ENCODE measurements at places on chromosomes 12 and 14.

GRCh38 chr12:101127521-101128219, 82.4 kb downstream of the SLC5A8 start:
- no peak for DNase-seq

DNA sequence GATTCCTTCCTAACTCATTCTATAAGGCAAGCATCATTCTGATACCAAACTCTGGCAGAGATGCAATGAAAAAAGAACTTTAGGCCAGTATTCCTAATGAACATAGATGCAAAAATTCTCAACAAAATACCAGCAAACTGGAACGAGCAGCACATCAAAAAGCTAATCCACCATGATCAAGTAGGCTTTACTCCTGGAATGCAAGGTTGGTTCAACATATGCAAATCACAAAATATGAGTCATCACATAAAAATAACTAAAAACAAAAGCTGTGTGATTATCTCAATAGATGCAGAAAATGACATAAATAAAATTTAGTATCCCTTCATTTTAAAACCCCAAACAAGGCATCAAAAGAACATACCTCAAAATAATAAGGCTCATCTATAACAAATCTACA, 98.9 kb downstream of the ACSS3 start:
- DNase-seq, result no peak

DNA sequence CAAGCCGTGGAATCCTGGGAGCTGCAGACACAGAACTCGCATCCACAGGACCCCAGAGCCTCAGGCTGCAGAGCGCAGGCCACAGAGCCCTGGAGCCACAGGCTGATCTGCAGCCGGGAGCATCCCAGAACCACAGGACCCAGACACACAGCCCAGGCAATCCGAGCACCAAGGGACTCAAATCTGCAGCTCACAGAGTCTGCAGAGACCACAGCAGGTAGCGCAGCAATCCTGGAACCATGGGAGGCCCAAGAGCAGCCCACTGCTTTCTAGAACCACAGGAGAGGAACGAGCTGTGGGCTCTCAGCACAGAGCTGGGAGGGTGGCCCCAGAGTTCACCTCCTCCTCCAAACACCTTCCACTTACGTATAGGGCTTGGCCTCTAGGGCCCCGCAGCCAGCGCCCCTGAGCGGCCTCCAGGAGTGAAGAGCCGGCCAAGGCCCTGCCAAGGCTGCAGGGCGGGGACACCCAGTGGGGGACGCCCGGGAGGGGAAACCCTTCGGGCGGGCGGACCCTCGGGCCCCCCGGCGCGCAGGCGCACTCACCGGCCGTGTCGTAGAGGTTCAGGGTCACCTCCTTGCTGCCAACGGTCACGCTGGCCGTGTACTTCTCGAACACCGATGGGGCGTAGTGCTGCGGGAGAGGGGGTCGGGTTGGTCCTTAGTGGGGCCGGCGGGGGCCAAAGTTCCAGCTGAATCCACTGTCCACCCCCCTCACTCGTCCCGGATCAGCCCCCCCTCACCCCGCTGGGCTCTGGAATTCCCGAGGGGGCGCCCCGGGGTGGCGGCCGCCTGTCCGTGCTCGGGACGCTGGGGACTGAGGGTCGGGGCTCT, 665 bp downstream of the RHOF start:
- no peak for DNase-seq

DNA sequence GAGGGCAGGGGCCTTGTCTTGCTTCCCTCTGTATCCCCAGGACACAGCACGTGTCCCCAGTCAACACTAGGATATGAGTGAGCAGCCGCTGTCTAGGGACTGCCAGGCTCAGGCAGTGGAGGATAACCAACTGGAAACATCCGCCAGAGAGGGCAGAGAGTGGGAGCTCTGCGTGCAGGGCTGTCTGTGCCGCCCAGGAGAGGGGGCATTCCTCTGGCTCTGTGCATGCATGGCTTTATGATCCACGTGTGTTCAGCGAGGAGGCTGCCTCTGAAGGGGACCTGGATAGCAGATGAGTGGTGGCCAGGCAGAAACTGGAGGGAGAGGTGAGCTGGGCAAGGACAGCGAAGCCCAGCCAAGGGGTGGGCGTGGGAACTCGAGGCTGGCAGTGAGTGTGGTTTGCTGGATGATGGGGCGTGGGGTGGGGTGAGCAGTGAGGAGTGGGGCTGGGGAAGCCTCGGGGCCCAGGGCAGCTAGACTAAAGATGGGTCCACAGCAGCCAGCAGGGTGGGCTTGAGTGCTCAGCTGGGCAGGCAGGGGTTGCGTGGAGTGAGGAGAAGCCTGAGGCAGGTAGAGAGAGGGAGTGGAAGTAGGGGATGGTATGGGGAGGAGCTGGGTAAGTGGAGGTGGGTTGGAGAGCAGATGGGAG, 72.9 kb downstream of the PRIMA1 start:
- DNase-seq, result no peak

DNA sequence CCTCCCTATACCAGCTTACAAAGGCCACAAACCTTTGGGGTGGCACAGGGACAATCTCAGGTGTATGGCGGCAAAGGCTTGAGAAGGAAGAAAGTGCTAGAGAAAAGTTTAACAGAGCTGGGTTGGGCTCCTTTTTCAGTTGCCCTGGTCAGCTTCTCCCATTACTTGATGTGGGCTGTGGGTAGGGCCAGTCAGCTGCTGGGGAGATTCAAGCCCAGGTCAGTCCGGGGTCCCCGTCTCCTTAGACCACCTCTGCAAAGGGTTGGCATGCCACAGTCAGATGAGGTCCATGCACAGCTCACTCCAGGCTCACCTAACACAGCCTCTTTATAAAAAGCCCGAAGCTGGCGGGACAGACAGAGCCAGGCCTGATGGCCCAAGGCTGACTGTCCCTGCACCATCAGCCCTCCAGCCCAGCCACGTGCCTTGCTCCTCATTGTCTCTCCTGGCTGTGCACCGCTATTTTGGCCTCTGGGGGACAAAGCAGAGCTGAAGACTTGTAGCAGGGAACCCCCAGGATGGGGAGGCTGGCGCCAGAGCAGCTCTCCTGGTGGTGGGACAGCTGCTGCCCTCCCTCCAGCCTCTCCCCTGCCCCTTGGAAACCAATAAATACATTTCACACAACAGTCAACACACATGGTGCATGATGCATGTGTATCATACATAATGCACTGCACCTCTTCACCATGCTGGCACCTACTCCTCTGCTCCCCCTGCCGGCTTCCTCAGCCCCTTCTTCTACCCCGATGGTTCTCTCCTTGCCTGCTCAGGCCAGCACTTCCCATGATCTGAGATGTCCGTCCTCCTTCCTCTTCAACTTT, 61.7 kb upstream of the DDX11 start:
- no peak for DNase-seq

GRCh38 chr12:89671469-89671868, 37.2 kb downstream of the ATP2B1 start:
- no peak for DNase-seq

GRCh38 chr12:48007206-48007605, 2.9 kb upstream of the COL2A1 start:
- no peak for DNase-seq

DNA sequence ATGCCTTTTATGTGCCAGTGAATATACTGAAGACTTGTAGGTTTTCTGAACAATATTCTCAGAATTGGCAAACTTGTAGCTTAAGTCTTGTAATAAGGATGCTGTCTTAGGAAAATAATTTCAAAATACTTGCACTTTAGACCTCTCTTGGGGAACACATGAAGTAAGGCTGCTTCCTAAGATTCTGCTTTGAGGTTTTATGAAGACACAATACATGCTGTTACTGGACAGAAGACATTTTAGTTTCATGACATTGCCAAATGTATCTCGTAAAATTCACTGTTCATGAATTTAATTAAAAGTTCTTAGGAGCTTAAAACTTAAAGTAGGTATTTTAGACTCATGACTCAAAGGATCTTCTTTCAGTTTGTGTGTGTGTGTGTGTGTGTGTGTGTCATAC, 80.7 kb downstream of the RAD51B start:
- DNase-seq, result no peak

All from AG09319 (cell line).